ENCODE measurements at places on chromosomes 1 and 21.

- no peak for DNase-seq
Observed at GRCh38 chr1:18146886-18147285, 39.3 kb downstream of the IGSF21 start.

- no peak for DNase-seq
Observed at GRCh38 chr1:38131024-38131585, 84.5 kb upstream of the POU3F1 start.

GRCh38 chr1:183987593-183988318 is 49.8 kb downstream of the COLGALT2 start:
- DNase-seq = no peak

- DNase-seq = no peak
Observed at GRCh38 chr1:242211254-242212022, 212.5 kb upstream of the MAP1LC3C start.

- no peak for DNase-seq
Observed at GRCh38 chr1:187203257-187203656, 374.5 kb downstream of the PLA2G4A start.

- no peak for DNase-seq
Observed at GRCh38 chr1:41322101-41322661, 39.1 kb upstream of the FOXO6 start.

DNA sequence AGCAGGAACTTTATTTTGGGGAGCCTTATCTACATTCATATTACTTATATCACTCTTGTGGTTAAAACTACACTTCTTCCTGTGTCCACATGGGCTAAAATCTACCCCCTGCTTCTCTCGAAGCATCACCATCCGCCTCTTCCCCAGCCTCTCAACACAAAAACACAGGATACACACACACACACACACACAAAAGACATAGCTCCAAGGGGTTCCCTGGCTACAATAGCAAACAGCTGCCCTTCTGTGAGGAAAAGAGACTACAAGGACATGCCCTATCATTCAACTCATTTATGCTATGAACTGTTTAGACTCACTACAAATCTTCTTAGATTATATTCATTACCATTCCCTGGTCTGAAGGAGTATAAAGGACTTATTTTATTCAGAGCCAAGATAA is 155.0 kb downstream of the PIGK start:
- DNase-seq = no peak

DNA sequence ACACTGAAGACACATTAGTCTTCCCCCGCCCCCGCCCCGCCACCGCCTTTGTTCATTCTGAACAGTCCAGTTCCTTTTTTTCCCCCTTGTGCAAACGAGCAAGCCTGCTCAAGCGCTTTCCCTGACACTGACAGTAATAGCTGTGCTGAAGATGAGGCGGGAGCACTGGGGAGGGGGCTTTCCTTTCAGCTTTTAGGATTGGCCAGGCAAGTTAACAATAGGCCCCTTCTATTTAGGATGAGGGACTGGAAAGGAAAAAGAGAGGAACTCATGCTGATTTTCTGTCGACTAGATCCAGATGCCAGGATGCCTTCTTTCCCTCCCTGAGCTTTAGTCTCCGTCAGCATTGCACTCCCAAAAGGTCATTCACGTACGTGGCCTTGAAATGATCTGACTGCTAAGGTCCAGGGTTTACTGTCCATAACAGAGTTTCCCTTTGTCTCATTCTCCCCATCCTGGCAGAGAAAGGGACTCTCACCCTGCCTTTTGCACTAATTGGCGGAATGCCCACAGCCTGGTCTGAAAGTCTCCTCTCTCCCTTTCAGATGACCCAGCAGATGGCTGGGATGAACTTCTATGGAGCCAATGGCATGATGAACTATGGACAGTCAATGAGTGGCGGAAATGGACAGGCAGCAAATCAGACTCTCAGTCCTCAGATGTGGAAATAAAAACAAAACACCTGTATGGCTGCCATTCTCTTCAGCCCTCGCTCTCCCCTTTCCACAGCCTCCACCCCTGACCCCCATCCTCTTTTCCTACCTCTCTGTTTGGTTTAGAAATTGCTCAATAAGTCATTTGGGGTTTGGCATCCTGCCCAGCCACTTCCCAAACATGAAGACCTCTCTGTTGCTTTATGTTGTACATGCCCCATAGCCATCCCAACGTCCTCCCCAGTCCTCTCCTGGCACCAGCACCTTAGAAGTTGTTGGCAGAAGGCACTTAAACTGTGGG is 28.6 kb upstream of the ZFP69B start:
- DNase-seq = no peak

- no peak for DNase-seq
Observed at GRCh38 chr1:206708058-206708457, 23.4 kb downstream of the MAPKAPK2 start.

- DNase-seq = peak; percentile 40
Observed at GRCh38 chr1:38005195-38006007, at the start of gene FHL3. Gene FHL3, minus strand, starts transcription at chr1:38005514. Its CDS starts 6,102 bp downstream, at chr1:37999412.

- no peak for DNase-seq
Observed at GRCh38 chr1:212922016-212922415, 28.3 kb upstream of the VASH2 start.

GRCh38 chr1:9278116-9278515 is 14.6 kb upstream of the SPSB1 start:
- no peak for DNase-seq

GRCh38 chr21:45877821-45878469 is 103.6 kb upstream of the COL6A1 start:
- no peak for DNase-seq

DNA sequence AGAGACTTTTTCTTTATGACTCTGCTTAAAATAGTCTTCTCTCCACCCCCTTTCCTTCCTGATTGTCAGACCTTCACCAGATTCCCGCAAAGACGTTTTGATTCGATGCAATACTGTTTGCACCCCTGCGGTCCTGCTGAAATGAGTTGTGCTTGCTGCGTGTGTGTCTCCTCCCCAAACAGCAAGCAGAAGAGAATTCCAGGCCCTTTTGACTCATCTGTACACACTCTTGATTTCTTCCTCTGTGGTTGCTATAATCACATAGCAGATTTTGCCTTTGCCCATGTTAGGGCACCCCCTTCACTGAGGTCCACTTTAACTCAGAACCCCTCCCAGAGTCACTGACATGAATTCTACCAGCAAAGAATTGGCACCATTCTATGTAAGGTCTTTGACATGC is 136.5 kb downstream of the ZZZ3 start:
- DNase-seq = no peak

DNA sequence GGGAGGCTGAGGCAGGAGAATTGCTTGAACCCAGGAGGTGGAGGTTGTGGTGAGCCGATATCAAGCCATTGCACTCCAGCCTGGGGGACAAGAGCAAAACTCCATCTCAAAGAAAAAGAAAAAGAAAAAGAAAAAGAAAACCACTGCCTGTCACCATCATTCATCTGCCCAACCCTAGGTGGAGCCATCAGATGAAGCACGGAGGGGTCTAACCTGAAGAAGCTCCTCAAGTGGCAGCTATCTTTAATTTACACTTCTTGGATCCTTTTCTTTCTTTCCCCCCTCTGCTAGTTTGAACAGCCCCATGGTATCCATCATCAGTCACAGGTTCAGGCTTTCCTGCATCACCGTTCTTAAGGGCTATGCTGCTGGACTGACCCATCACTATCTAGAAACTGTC is 57.0 kb downstream of the PLEKHA6 start:
- DNase-seq = no peak

GRCh38 chr1:208892147-208892546 is 648.0 kb upstream of the PLXNA2 start:
- DNase-seq = no peak

DNA sequence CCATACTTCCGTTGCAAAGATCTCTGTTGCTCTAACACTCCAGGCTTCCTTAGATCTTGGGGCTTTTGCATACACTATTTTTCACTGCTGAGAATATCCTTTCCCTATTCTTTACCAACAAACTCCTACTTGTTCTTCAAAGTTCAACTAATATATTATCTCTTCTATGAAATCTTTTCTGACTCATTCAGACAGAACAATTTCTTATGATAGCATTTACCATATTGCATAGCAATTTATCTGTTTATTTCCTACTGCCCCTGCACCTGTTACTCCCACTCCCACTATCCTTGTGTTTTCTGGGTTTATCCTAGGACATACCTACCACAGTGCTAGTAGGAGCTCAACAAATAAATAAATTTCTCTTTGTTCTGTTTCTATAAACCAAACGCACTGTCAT is 11.0 kb downstream of the GADD45A start:
- no peak for DNase-seq

GRCh38 chr1:4379451-4380175 is 274.8 kb upstream of the AJAP1 start:
- DNase-seq = no peak

DNA sequence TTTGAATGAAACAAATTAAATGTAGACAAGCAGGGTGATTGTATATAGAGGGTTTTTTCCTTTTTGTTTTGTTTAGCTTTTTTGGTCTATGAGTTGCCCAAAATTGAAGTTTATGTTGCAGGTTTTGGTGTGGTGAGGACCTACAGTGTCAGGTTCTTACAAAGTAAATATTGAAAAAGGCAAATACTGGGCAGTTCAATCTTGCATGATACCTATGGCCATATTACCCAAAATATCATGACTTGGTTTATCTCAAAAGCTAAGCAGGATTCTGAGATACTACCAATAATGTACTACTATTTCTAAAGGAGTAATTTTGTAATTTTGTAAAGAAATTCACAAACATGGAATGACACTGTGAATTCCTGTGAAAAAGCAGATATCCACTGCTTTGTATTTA is 1.8 kb downstream of the DNAJB4 start:
- no peak for DNase-seq

GRCh38 chr1:152348447-152348846 is 11.4 kb downstream of the FLG2 start:
- DNase-seq = no peak

DNA sequence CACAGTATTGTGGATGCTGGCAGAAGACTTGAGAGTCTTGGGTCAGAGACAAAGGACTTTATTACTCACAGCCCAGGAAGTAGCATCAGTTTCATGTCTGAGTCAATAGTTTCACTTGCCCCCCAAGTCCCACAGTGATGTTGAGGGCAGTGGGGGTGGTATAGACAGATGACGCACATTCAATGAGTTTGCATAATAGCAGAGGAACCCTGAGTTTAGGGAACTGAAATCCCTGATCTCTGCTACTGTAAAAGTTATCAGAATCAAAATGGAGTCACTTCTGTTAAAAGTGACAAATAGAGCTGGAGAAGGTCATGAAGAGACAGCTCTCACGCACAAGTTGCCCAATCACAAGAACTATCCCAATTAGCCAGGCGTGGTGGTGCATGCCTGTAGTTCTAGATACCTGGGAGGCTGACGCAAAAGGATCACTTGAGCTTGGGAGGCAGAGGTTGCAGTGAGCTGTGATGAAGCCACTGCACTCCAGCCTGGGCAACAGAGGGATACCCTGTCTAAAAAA is 11.5 kb upstream of the HCRTR1 start:
- DNase-seq = peak; percentile 37

DNA sequence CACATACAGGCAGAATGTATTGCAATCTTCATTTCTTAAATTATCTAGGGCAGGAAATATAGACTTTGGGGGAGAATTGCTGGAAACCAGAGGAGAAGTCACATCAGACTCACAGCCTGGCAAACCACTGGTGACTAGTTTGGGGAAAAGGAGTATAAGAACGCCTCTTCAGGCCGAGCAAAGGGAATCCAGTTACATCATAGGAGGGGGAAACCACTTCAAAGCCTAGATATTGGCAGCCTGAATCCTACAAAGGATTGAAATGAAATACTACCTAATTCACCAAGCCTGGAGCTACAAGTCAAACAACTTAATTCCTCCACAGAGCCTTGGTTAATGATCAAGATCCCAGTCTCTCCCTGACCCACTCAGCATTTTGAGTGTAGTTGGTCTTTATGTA is 121.7 kb downstream of the SLC30A10 start:
- DNase-seq = no peak

DNA sequence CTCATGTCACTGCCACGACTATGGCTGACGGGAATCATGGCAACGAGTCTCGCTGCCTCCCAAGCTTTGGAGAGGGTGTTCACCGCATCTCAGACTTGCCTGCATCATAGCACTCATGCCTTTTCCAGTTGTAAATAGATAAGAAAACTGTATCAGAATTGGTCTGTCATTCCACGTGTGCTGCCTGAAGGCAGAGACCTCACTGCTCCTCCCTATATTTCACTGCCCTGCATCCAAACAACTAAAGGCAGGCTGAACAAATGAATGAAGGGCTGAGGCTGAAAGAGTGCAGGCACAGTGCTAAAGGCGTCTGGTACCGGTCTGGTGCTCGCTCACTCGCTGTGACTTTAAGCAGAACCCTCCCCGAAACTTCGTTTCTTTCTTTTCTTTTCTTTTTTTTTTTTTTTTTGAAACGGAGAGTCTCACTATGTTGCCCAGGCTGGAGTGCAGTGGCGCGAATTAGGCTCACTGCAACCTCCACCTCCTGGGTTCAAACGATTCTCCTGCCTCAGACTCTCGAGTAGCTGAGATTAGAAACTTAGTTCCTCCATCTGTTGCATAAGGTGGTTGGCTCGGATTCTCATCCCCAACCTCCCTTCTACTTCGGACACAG is 542 bp downstream of the EIF2B3 start:
- no peak for DNase-seq

DNA sequence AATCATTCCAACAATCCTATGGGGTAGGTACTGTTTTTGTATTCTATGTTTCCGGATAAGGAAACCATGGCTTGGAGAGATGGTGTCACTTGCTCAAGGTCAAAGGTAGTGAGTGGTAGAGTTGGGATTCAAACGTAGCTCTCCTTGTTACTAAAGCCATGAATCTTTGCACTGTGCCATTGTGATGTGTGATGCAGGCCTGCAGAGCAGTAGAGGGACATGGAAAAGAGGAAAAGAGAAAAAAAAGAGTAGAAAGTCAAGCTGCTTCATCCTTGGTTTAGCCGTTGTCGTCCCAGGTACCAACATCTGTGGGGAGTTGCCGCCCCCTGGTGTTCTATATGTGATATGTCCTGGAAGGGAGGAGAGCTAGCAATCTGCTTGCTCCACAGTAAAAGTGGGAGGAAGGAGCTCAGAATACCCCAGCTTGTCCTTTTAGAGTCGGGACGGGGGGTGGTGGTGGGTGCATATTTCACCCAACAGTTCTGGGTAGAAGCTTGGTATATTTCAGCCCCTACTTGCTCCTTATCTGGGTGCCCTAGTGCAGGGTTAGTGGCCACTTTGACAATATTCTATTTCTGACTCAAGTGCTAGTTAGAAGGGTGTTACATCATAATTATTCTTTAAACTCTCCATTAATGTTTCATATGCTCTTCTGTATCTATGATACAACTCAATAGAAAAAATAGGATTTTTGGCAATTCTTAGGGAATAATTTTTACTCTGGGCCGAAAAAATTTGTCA is 98.4 kb downstream of the EBNA1BP2 start:
- DNase-seq = peak; percentile 76

GRCh38 chr1:184287001-184287400 is 99.8 kb upstream of the C1orf21 start:
- DNase-seq = no peak

Data from germinal center (tissue), 1 donor.